Endothelial cell of umbilical vein (primary cell): ENCODE measurements at places on chromosomes 7 and 10. TPM values are rescaled to one million over a fixed set of nuclear protein-coding genes. Genes with fewer than 3 reads are reported as not detected.

Gene DYDC1
- polyA plus RNA-seq = not detected in 2 replicates

Gene CDC14C
- not detected in 2 replicates for polyA plus RNA-seq

Gene BUD31
- 67.1 and 67.8 TPM in 2 replicates for polyA plus RNA-seq

Gene KCNH2
- polyA plus RNA-seq = 0.03 and 0.10 TPM in 2 replicates

Gene ALOX5
- polyA plus RNA-seq = 0.04 and 0.08 TPM in 2 replicates

Gene PARD3
- 6.2 and 7.3 TPM in 2 replicates for polyA plus RNA-seq

Gene ECHDC3
- 6.1 and 7.3 TPM in 2 replicates for polyA plus RNA-seq

Gene URGCP
- 13.1 and 14.9 TPM in 2 replicates for polyA plus RNA-seq

Gene ANKRD30A
- polyA plus RNA-seq = not detected in 2 replicates

Gene SLC29A4
- 7.7 and 10.8 TPM in 2 replicates for polyA plus RNA-seq

Gene SPAM1
- polyA plus RNA-seq = not detected in 2 replicates

Gene ODAD2
- polyA plus RNA-seq = 0.51 and 1.1 TPM in 2 replicates

Gene SHTN1
- 4.0 and 4.8 TPM in 2 replicates for polyA plus RNA-seq

Gene CD36
- 0.57 and 0.87 TPM in 2 replicates for polyA plus RNA-seq

Gene HOXA13
- 0.02 TPM in 1 of 2 replicates, not detected in the other for polyA plus RNA-seq

Gene LRRC17
- polyA plus RNA-seq = 27.1 and 33.7 TPM in 2 replicates

Gene UCN3
- polyA plus RNA-seq = not detected in 2 replicates
